ENCODE measurements at places on chromosomes 7 and 10.

DNA sequence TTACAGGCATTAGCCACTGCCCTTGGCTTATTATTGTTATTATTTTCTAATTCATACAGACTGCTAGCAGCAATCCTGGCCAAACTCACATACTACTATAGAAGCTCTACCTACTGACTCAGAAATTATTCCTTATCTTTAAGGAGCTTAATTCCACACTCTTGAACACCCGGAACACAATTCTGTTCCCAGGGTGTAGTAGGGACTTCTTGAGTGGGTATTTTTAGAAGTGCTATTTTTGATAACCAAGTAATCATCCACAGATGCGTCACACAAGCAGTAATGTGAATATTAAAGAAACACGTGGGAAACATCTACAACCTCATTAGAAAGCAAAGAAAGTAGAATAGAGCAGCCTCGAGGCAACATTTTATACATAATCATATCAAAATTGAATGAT, 149.2 kb downstream of the PTEN start:
- DNase-seq, result no peak

- no peak for DNase-seq
These were observed 46.5 kb downstream of the ABLIM1 start for GRCh38 chr10:114611617-114612016.

DNA sequence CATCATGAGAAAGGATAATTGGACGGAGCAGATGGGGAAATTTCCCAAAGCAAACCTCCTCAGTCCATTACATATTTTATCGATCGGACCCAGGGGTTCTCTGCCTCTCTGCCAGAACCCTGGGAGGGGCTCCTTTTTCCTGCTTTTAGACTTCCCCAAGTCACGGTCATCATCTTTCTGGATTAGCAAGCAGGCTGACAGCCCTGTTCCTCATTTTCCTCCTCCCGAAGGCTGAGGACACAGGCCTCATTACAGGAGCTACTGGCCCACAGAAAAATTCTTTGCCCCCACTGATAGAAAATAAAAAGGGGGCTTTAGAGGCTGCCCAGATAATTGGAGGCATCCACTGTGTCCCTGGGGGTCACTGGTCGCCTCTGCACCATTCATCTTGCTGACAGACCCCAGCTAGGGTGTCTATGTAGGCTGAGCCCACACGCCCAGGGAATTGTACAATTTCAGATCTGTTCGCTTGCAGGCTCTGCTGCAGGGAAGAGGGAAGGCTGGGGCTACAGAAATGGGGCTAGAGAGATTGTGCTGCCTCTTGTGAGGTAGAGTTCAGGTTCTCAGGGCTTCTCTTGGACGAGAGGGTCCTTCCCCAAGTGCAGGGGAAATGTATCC, 125.7 kb upstream of the SDK1 start:
- DNase-seq, result no peak

DNA sequence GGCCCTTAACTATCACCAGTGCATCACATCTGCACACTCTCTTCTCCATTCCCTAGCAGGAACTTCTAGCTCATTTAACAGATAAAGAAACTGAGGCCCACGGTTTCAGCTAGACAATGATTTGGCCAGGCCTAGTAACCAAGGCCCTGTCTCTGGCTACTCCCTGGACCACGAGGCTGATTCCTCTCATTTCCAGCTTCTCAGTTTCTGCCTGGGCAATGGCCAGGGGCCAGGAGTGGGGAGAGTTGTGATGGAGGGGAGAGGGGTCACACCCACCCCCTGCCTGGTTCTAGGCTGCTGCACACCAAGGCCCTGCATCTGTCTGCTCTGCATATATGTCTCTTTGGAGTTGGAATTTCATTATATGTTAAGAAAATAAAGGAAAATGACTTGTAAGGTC, 13.5 kb downstream of the AQP1 start:
- no peak for DNase-seq

- no peak for DNase-seq
These were observed 38.9 kb upstream of the KAT6B start for GRCh38 chr10:74787457-74787856.

DNA sequence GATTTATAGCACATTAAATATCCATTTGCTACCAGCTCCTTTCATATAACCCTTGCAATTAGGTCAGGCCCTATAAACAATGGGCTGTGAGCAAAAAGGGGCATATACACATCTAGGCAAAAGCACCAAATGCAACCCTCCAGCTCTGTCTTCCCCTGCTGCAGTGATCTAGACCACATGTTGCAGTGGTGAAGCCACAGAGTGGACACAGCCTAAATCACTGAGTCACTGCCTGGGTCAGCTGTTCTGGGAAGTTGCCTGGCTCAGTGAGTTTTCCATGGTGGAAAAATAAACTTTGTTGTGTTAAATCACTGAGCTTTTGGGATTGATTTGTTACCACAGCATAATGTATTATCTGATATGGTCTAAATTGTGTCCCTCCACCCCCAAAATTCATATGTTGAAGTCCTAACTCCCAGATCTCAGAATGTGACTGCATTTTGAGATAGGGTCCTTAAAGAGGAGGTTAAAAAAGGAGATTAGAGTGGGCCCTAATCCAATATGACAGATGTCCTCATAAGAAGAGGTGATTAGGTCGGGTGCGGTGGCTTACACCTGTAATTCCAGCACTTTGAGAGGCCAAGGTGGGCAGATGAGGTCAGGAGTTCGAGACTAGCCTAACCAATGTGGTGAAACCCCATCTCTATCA, 70.4 kb downstream of the ZFAND4 start:
- DNase-seq, result no peak

DNA sequence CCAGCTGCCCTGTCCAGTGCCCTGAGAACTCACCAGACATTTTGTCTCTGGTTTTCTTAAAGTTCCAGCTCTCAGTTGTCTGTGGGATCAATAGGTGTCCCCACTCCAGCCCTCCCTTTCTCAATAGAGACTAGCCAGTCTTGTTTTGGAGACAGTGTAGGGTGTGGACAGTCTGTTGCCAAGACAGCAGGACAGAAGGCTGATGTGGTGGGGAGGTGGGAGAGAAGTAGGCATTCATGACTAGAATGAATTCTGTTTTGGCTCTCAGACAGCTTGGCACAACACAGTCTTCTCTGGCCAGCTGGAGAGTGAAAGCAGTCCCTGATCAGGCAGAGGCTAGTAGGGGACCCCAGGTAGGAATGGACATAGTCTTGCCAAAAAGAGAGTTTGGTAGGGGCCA, 467.0 kb upstream of the PODXL start:
- no peak for DNase-seq

GRCh38 chr7:119483364-119483763, 789.6 kb upstream of the KCND2 start:
- no peak for DNase-seq

DNA sequence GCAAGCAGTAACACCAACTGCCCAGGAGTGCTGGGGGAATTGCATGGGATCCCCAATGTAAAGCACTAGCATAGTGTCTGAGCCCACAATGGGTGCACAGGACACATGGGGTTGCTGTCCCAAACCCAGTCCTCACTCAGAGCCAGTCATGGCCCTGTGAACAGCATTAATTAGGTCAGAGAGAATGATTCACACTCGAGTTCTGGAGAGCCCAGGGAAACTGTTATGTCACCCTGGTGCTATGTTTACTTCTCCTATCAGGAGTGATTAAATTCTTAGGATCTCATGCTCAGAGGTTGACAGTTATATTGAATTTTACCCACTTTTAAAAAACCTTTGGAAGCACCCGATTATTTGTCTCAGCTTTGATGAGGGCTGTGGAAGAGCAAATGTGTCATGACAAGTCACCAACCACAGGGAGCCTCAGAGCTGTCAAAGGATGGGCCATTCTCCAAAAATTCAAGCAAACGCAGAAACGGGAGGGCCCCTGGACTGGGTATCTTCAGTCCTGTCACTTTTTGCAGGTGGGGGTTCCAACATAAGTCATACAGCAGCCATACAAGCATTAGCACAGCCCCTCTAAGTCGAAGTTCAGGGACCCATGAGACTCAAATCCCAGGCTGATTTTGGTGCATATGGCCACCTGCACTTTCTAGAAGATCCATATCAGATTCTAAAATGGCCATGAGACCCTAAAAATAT, 1.3 kb upstream of the RASSF4 start:
- DNase-seq, result no peak

GRCh38 chr7:157208571-157209413, 70.1 kb downstream of the UBE3C start:
- no peak for DNase-seq

DNA sequence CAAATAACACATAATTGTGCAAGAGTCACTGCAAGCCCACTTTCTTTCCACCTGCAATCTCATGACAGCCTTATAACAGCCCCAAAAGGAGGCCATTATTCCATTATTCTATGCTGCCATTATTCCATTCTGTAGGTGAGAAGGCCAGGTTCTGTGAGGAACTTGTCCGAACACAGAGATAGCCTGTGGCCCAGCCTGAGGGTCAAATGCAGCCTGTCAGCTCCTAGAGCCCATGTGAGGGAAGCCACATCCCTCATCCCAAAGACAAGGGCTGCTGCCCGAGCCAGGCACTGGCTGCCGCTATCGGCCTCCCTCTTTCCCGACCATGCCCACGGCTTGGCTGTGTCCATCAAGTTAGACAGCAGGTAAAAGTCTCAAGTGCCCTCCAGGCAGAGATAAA, 24.1 kb upstream of the C10orf71 start:
- no peak for DNase-seq

DNA sequence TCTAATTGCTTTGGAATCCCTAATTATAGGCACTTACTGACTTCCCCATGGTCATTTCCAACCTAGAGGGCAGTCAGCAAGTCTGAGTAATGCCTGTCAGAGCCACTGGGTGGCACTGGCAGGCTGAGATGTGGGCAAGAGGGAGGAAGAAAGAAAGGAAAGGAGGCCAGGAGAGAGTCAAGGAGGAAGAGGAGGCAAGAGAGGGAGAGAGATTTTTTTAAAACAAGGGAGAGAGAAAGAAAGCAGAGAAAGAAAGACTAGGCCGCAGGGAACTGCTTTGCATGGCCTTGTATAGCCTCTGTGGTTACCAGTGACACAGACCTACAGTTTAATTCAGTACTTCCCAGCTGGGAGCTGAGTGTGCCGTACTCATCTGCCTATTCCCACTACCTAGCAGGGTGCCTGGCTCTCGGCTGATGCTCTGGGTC, 210.4 kb upstream of the ADO start:
- peak; percentile 74 for DNase-seq

DNA sequence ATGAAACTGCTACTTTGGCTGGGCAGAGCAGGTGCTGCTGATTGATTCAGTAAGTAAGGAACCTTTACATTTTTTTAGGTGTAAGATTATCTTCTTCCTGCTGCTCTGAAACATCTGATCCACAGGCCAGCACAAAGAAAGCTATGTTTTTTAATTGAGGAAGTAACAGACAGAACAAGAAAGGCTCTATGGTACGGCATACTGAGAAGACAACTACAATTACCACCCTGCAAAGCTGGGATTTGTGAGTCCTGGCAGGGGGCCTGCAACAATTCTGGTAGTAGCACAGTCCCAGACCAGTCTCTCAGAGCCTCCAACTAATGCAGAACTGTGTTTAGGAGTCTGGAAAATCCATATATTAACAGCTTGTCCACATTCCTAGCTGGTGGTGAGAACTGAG, 103.0 kb upstream of the LRRTM3 start:
- DNase-seq, result no peak

GRCh38 chr7:107622429-107622828, 38.2 kb upstream of the SLC26A4 start:
- DNase-seq, result no peak

GRCh38 chr7:37284805-37285231, 163.8 kb downstream of the ELMO1 start:
- peak; percentile 70 for DNase-seq

DNA sequence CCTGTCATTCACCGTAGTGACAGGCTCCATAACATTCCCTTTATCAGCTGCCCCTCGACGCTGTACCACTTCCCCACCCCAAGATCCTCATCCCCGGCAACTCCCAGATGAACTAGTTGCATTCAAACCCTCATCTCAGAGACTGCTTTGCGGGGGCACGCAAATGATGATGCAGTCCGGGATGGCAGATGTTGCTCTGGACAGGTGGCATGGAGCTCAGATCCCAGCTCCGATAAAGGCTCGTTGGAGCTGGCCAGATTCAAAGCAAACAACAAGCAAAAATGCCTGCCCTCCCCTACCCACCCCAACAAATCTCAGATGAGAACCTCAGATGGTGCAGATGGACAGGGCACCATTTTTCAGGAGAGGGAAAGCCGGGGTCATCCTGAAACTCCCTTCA, 46.7 kb downstream of the CARD11 start:
- DNase-seq, result no peak

- no peak for DNase-seq
These were observed 10.8 kb downstream of the AGK start for GRCh38 chr7:141562036-141562435.

DNA sequence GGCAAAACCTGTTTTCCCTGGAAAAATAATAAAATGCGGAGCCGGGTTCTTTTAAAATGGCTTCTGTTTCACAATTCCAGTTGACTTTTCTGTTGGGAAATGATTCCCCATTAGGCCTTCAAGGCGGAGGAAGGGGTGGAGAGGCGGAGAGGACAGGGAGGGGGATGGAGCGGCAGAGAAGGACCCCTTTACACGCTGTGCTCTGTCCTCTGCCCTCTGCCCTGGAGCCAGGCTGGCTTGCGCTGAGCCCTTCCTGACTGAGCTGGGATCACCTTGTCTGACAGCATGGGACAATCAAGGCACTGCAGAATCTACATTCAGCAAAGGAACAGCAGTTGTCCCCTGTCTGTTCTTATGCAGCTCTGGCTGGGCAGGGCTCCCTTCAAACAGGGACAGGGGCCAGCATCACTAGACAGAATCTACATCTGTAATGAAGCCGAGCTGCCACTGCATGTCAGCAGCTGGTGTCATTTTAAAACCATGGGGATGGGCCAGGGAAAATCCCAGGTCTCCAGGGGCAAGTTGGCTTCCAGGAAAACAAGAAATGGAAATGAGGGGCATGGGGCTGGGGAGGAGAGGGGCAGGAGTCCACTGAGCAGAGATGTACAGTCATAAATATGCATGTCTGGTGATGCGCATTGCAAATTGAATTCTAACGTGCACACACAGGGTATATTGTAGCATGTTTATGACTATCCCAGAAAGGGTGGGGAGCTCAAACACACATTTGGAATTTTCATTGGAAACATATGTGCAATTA, 120.0 kb downstream of the MKX start:
- DNase-seq, result no peak

DNA sequence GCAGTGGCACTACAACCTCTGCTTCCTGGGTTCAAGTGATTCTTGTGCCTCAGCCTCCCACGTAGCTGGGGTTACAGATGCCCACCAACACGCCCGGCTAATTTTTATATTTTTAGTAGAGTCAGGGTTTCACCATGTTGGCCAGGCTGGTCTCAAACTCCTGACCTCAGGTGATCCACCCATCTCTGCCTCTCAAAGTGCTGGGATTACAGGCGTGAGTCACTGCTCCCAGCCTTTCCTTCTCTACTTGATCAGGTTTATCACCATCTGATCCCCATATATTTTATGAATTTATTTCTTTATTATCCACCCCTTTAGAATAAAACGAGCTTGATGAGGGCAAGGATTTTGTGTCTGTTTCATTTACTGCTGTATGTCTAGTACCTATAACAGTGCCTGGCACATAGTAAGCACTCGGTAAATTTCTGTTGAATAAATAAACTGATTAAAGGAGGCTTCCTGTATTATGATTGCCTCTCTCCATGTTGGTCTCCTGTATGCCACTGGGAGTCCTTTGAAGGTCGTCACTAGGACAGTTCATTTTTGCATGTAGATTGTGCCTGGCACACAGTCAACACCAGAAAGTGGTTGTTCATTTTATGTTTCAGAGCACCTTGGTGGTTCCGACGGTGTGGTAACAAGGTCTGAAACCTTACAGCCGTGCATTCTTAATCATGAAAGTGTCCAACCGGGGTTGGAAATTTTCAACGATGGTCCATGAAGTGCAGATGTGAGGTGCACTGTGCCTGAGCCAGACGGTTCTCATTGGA, 9.6 kb upstream of the EIF3A start:
- DNase-seq, result no peak

GRCh38 chr10:132272231-132272971, 35.3 kb downstream of the STK32C start:
- DNase-seq, result peak; percentile 64

Measured in Right ventricle myocardium superior (tissue), 1 donor.